DMS53 (cell line): ENCODE measurements at places on chromosomes 5 and 9.

DNA sequence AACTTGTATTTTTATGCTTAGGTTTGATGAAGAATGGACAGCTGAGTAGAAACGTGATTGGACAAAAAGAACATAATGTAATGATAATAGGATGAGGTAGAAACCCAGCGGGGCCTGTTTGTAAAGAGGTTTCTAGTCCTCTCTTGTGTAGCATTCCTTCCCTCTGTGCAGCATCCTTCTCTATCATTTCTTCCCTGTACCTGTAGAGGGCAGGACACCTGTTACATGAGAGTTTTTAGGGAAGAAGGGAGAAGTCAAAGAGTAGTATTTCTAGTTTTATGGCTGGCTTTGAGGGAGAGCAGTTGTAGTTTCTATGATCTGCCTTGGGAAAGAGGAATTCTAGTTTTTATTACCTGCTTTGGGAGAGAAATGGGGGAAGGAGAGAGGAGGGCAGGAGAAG, 162.1 kb upstream of the FST start:
- DNase-seq, result peak; percentile 38

- DNase-seq, result no peak
Observed at GRCh38 chr5:144503123-144503522, 332.4 kb downstream of the KCTD16 start.

GRCh38 chr5:83517072-83517687, 45.6 kb downstream of the VCAN start:
- DNase-seq, result no peak

DNA sequence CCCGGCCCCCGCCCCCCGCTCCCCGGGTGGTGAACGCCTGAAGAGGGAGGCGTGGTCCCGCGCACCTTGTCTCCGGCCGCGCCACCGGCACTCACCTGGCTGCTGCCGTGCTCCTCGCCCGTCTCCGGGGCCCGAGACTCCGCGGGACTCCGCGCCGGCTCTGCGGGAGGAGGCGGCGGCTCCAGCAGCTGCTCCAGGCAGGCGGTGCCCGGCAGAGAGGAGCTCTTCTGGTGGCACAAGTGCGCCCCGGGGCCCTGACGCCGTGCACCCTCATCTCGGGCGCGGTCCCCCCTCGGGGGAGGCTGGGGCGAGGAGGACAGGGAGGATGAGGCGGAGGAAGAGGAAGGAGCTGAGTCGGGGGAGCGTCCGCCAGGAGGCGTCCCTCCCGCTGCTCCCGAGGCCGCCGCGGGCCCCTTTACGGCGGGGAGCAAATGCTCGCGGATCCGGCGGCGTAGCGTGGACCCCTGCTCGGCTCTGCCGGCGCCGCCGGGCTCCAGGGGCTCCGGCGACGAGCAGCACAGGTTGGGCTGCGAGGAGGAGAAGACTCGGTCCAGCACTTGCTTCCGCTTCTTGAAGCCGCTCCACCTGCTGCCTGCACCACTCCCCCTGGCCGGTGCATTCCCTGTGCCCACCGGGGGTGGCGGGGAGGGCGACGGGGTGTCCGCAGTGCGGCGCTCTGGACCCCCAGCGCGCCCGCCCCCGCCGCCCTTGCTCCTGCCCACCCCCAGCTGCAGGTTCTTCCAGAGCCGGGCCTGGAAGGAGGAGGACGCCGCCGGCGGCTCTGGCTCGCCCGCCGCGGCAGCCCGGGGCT, 928 bp downstream of the MCTP1 start:
- peak; percentile 83 for DNase-seq

DNA sequence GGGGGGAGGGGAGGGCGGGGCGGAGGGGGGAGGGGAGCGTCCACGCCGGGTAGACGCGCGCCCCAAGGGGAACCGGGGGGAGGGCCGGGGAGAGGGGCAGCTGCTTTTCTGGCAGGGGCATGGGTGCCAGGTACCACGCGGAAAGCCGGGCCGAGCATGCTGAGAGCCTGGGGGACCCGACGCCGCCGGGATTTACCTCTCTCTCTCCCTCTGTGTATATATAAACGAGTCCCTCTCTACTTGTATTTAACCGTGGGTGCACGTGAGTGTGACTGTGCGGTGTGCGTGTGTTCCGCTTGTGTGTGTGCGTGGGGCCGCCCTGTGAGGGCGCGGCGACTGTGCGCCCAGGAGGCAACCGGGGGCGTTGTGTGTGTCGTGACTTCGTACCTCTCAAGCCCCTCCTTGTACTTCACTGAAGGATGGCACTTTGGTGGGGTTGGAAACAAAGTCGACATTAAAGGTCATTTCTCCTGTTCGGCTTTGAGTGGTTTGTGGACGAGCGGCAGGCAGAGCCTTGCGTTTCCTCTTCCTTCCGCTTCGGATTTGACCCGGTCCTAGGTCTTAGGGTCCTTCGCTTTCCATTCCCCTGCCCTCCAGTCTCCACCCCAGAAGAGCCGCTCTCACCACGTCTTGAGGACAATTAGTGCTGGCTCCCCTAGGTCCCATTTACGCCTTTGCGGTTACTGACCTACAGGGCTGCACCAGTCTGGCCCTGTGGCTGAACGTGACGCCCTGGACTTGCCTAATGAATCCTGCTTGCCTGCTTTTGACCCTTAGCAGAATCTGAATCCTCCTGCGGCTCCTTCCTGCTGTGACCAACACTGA, 36.2 kb upstream of the TTC1 start:
- peak; percentile 38 for DNase-seq

DNA sequence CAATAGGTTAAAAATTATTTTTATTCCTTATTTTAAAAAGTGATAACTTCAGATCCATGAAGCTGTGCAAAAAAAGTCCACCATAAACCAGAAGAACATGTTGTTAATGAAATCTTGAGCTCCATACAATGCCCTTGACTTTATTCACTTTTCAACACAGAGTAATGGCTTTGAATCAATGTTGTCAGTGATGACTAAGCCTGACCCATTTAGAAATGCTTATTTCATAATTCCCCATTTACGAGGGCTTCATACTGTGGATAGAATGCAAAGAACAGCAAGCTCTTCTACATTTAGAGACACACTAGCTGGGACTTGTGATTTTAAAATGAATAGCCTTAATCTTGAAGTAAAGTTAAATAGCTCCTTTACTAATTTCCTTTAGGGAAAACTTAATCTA, 25.7 kb upstream of the IL9 start:
- DNase-seq, result no peak

- no peak for DNase-seq
Observed at GRCh38 chr5:133957080-133957479, 11.3 kb downstream of the C5orf15 start.

DNA sequence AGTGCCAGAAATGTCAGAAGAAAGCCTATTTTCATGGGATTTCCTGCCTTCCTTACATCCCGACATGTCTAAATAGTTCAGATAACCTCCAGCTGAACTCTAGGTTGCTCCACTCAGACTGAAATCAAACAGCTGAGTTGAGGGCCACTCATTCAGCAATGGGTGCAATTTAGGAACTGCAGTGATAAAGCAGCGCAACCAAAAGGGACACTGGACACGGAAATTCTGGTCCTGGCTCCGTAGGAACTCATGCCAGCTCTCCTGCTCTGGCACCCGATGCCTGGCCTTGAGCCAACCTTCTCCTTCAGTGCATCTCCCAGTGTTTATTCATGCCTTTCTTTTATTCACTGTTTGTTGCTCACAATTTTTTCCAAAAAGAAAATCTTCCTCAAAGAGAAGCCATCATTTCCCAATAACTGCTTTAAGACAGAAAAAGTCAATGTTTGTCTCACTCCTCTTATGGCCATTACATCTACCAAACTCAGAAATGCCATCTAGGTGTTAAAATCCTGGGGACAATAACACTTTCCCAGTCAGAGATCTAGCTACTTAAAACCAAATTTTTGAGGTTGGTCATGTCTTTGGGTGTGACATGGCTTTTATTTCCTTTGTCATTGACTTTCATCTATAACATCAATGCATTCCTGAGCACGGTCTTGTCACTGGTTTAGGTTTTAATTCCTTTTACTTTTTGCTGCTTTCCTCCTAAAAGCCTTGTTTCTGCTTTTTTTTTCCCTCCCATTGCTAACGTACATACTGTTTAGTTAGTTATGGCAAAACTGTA, 126.9 kb downstream of the PDE4D start:
- DNase-seq, result peak; percentile 63

- no peak for DNase-seq
Observed at GRCh38 chr5:81067406-81067805, 107.2 kb downstream of the RASGRF2 start.

DNA sequence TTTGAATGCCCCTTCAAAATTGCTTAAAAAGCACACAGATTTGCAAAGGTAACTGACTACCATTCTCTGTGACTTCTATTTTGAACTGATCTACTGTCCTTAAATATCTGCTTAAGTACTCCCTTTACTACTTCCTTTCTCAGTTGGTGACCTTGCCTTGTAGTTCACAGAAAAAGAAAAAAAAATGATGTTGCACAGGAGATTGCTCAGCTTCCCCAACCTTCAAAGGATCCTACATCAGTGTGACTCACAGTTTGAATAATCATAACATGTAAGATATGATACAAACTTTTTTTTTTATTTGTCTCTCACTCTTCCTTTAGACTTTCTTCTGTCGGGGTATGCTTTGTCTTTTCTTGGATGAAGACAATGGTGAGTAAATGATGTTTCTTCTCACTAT, 1029.6 kb downstream of the CDH12 start:
- no peak for DNase-seq

GRCh38 chr9:74556685-74557084, 59.5 kb downstream of the RORB start:
- no peak for DNase-seq

DNA sequence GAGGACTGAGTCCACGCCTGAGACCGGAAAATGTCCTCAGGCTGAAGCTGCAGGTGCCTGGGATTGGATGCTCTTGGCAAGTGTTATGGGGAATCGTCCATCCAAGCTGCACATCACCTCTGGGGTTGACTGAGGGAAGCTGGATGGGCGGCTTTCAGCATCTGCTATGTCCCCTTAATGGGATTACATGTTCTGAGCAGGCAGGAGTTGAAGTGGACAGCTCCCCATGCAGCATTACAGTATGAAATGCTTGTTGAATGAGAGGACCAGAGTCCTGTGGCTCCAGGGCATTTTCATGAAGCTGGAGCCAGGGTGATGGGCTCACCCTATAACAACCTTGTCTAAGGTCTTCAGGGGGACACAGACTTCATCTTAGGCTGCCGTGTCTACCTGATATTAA, 270.9 kb downstream of the HSPA4 start:
- no peak for DNase-seq

DNA sequence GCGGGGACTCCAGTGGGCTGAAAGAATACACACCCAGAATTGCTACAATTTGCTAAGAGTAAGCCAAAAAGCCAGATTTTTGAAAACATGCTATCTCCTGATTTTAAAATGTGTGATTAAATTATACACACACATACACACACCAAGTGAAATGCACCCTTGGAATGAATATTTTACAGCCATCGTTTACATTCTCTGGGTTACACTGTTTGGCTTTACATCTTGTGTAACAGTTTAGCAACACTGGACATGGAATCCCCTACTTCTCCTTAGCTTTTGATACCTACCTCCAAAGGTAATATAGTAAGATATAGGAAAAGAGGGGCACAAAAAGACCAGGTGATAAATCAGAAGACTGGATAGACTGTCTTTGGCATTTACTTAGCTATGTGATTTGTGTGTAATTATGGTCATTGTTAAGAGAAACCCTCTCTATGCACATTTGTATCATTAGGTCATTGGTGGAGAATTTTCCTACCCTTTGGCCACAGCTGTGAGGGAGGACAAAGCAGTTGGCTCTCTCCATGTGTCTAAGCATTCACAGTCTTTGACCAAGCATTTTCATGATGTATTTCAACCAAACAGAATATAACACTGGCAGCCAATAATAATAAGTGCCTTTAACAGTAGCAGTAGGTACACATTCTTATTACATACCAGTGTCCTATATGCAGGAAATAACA, 7.6 kb downstream of the SVEP1 start:
- no peak for DNase-seq

DNA sequence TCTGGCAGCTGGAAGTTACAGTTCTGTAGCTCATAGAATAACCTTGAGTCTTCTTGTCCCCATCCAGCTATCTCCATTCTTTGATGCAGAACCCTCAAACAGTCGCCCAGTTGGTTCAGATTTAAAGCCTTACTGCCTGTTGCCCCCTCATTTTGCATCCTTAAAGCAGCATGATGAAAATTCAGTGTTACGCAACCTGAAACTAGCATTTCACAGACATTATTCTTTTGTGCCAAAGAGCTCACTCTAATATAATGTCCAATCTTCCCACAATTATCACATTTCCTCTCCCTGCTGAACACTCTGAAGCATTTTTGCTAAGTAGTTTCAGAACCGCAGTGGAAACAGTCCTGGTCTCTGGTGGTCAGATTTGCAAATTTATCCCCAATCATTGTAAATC, 318.0 kb downstream of the PSAT1 start:
- DNase-seq, result no peak

GRCh38 chr5:171392585-171393159, 5.0 kb downstream of the NPM1 start:
- no peak for DNase-seq

DNA sequence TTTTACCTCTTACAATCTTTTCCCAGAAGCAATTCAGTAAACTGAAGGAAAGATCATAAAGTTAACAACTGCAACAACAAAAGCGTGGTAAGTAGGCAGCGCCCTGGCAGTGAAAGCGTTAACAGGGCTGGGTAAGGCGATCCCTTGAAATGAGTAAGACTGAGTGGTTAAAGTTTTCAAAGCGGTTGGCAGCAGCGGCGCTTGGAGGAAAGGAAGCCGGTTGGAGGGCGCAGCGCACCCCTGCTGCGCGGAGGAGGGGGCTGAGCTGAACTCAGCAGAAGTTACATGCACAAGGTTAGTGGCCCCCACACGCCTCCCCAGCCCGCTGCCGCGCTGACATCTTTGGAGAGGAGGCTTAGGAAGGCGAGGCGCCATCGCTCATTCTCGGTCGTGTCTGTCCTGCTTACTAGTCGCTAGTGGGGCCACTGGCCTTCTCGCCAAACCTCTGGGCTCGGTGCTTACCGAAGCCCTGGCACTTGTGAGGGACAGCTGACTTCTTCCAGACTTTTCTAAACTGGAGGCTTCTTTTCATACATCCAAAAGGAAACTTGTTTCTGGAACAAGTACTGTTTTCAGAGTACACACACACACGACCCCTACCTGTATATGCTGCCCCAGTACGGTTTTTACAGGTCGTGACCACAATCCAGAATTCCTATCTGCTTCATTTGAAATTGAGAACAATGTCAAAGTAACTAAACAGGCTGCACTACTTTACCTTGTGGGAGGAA, at the start of gene SH3RF2:
TSS of gene SH3RF2 (plus strand) at position 178 of the 731 bp plus-strand sequence. CDS start 1,351 bp downstream, outside the sequence.
- no peak for DNase-seq

GRCh38 chr9:2615497-2615896, 6.1 kb upstream of the VLDLR start:
- DNase-seq, result no peak

DNA sequence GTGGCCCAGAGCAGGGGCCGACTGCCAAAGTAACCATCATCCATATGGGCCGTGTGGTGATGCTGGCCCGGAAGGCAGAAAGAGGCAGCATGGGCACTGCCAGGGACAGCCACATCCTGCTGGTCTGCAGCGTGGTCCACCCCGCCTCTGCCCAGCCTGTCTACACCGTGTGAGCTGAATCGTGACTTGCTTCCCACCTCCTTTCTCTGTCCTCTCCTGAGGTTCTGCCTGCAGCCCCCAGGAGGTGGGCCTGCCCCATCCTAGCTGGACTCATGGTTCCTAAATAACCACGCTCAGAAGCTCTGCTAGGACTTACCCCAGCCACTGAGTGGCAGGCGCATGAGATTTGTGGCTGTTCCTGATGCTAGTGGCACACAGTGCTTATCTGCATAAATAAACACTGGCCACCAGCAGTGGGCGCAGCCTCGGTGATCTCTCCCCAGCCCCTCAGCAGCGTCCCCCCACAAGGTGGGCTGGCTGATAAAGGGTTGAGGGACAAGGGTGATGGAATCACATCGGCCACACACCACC, 22.6 kb upstream of the SUSD3 start:
- no peak for DNase-seq
